ENCODE measurements at places on chromosomes 7 and 10. TPM values are rescaled to one million over a fixed set of nuclear protein-coding genes. Genes with fewer than 3 reads are reported as not detected.

Gene AGMO
- total RNA-seq, result 0.15 TPM

Gene SCART1
- total RNA-seq, result 2.1 TPM

Gene GPRIN2
- total RNA-seq, result not detected

Gene GLI3
- total RNA-seq, result 10.3 TPM

Gene DKK1
- total RNA-seq, result 1.1 TPM

Gene NPC1L1
- 0.05 TPM for total RNA-seq

Gene CALHM1
- total RNA-seq, result not detected

Gene AMZ1
- total RNA-seq, result not detected

Gene RSPH10B2
- total RNA-seq, result 0.28 TPM

Gene SCIN
- 1.8 TPM for total RNA-seq

Gene LRRN3
- 1.0 TPM for total RNA-seq

Gene ATG9B
- 0.24 TPM for total RNA-seq

Gene SRRM3
- total RNA-seq, result 11.3 TPM

Gene ABCC2
- 1.1 TPM for total RNA-seq

Gene PAX4
- total RNA-seq, result not detected

Gene MCM10
- not detected for total RNA-seq

Gene TRIM24
- 45.6 TPM for total RNA-seq

Gene TCERG1L
- total RNA-seq, result 6.4 TPM

Gene OR2A42
- total RNA-seq, result not detected

Gene LIPK
- not detected for total RNA-seq

- no peak for DNase-seq
Observed at GRCh38 chr7:22598318-22598920, 98.4 kb upstream of the STEAP1B start.

- DNase-seq, result peak; percentile 70
Observed at GRCh38 chr10:131131726-131132591, 179.6 kb downstream of the TCERG1L start.

DNA sequence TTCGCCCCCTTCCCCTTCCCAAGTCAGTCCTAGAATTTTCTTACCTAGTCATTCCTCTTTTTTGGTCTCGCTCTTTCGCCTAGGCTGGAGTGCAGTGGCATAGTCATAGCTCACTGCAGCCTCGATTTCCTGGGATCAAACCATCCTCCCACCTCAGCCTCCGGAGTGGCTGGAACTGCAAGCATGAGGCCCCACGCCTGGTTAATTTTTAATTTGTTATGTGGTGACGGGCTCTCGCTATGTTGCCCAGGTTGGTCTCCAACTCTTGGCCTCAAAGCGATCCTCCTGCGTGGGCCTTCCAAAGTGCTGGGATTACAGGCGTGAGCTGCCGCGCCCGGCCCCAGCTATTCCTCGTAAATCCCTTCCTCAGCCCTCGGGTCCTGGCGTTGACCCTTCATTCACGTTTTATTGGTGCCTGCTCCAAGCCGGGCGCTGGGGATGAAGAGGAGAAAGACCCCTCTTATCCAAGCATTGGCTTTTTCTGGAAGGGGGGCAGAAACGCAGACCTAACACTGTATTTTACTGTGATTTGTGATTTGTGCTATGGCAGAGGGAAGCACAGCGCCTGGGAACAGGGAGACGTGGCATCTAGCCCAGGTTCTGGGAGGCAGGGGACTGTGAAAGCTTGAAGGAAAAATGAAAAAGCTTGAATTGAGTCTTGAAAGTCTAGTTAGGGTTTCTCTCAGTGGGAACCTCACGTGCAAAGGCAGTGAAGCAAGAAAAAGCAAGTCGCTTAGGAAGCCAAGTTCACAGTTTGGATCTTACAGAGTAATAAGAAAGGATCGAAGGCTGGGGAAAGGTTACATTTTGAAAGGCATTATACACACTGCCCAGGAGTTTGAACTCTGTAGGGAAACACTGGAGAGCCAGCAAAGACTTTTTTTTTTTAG, 516 bp downstream of the ZNHIT1 start:
- DNase-seq, result no peak

- no peak for DNase-seq
Observed at GRCh38 chr10:111234914-111235302, 158.1 kb downstream of the ADRA2A start.

DNA sequence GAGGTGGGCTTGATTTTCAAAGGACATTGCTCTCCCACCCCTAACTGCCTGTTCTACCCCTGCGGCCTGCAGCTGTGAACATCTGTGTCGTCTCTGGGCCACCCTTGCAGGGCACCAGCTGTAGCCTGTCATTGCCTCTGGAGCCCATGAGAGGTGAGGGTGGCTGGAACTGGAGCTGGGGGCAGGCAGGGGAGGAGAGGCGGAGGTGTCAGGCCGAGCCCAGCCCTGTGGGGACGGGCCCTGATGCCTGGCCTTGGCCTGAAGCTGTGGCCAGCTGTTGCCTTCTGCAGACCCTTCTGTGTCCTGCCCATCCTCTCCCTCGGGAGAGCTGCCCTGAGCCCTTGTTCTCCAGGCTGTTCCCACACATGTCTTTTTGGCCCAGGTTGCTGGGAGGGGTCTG, 44.5 kb downstream of the PALD1 start:
- DNase-seq, result no peak

GRCh38 chr10:47035819-47036337, 124.7 kb downstream of the PTPN20 start:
- no peak for DNase-seq

DNA sequence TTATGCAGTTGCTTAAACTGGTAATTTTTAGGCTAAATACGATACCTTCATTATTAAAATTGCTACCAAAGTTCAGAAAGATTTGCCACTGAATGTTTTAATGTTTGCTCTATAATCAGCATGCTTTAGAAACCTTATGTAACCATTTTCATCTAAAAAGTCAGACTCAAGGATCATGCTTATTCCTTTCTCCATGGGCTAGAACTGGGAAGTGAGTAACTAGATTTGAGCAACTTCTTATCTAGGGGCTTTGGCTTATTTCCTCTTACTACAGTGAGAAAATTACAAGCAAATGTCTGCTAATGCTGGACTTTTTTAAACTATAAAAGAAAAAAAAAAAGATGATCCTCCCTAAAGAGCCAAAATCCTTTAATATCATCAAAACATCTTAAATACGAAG, 215.9 kb downstream of the CRPPA start:
- no peak for DNase-seq

DNA sequence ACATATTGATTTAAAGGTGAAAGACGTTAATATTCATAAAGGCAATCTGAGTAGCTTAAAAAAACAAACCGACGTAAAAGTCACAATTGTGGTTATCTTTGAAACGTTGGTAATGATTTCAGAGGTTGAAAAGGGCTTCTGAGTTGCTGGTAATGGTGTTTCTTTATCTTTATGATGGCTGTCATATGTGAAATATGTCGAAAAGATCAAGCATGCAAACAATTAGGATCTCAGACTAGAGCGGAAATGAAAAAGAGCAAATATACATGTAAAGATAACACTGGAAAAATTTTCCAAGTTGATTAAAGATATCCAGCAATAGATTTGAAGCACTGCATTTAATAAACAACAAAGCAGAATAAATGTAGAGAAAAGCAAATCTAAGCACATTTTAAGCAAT, 998.3 kb upstream of the MBL2 start:
- DNase-seq, result no peak

- no peak for DNase-seq
Observed at GRCh38 chr7:22411977-22412693, 55.2 kb upstream of the RAPGEF5 start.

- no peak for DNase-seq
Observed at GRCh38 chr10:13629116-13629515, 42.4 kb downstream of the PRPF18 start.

- no peak for DNase-seq
Observed at GRCh38 chr10:43125881-43126731, 12.1 kb upstream of the CSGALNACT2 start.

DNA sequence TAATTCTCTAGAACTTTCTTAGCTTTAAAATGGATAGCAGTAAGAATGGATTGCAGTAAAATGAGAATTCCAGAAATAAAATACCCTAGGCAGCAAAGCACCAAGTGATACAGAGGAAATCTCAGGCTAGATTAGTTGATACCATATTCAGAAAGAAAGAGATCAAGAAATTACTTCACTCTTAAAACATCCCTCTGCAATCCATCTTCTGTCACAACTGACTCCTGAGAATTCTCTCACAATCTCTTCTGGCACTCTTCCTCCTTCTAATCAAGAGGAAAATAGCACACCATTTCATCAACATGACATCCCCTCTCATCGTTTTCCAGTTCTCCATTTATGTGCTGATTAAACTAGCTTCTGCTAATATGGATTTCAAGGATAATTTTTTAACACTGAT, 42.2 kb upstream of the LAMB1 start:
- no peak for DNase-seq

DNA sequence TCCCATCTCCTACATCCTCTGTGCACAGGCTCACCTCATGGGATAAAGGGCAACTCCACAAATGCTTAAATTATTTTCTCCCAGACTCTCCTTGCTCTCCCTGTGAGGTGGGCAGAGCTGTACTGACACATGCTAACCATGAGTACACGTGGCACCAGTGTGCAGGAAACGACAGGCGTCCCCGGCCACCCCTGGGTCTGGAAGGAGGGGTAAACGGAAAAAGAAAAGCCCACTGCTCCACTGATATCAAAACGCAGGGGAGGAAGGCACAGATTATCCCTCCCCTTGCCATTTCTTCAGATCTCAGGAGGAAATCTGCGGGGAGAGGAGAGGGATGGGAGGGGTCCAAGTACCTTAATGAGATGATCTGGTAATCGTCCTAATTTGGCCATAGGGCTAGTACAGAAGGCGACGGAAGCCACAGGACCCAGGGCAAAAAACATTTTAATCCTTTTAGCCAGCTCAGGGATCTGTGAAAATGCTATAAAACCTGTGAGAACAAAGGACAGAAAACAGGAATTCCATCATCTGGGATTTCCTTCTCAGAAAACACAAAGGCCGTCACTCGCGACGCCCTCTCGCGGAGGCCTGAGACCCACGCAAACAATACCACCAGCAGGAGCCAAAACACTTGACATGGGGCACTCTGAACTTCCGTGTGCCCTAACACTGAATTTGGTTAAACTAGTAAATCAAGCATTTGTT, 17.8 kb upstream of the CH25H start:
- no peak for DNase-seq

GRCh38 chr10:94075506-94075905, 81.8 kb downstream of the PLCE1 start:
- no peak for DNase-seq

DNA sequence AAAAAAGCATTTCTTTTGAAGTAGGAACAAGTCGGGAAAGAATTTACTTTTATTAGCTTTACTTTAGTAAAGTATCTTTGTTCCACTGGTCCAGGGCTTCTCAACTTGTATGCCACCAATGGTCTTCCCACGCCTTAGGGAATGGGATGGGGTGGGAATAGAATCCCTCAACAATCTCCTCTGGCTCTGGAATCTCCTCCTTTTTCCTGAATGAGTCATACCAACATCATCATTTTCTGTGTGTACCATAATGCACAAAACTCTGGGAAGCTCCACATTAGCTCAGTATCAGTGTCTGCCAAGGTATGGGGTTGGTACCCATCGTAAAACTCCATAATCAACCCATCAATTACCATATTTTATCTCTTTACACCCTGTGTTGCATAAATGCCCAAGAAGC, 159.4 kb upstream of the BMPER start:
- no peak for DNase-seq

GRCh38 chr7:36723951-36724664, at the start of gene AOAH:
TSS of gene AOAH (minus strand) at chr7:36724494. CDS start at chr7:36724148, 346 bp downstream.
- no peak for DNase-seq

- DNase-seq, result no peak
Observed at GRCh38 chr10:132696204-132696603, 89.7 kb downstream of the NKX6-2 start.

GRCh38 chr10:30832749-30833627, 198.7 kb downstream of the ZNF438 start:
- no peak for DNase-seq

DNA sequence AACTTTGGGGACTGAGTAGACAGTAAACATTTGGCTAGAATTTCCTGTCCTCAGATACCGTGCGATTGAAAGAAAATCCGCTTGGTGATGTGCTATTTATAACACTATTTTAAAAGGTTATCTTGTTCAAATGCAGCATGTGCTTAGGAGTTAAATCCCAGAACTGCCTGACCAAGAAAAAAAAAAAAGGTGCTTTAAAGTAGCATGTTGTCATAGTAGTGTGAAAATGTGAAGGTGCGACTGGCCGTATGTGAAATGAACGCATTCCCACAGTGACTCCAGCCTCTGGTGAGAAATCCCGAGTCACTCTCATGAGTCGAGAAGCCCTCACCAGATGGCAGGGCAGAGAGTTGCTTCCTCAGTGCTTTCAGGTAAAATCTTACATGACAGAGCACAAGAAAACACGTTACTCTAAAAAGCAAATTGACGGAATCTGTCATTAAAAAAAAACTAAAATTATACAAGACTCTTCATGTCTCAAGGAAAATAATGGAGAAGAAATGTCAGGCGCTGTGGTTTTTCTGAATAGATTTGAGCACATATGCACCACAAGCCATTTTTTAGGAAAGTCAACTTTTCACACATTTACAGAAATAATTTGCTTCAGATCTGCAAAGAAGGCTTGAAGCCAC, 18.4 kb upstream of the KLF6 start:
- DNase-seq, result no peak

- no peak for DNase-seq
Observed at GRCh38 chr10:5810225-5810624, 3.0 kb downstream of the GDI2 start.

GRCh38 chr7:141838581-141838980, 2.7 kb downstream of the PRSS37 start:
- DNase-seq, result no peak

DNA sequence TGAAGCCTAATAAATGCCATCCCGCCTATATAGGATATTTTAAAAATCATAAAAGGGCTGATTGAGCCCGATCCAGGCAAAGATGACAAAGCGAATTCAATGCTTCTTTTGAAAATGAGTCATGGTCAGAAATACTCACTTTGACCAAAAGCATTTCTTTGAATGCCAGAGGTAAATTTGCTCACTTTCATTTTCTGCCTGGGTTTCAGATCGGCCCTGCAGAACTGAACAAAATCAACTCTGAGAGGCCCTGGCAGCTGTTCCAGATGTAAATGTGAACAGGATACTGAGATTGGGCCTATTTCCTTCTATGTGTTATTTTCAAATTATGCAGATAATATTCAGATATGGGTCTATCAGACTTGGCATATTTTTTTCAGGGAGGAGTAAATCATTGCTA, 114.8 kb upstream of the ARID5B start:
- no peak for DNase-seq

GRCh38 chr7:74083928-74084721, 521 bp downstream of the LIMK1 start:
- DNase-seq, result peak; percentile 63

DNA sequence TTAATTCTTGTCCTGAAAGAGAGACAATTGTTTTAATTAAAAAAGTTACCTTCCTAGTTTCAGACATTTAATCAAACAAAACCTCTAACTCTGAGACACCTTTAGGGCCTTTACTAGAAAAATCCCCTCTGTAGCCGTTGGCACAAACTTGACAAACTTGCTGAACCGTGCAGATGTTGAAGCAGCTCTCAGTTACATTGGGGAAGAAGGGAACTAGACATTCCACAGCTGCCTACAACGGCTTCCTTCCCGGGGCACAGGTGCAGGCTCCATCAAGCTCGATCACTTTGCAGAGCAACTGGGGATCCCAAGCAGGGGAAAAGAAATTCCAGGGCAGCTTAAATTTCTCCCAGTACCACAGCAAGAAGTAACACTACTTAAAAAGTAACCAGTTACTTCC, 141.3 kb downstream of the SKAP2 start:
- no peak for DNase-seq
